Right lobe of liver (tissue), 6 donors: ENCODE measurements at places on chromosomes 6 and 20. TPM values are rescaled to one million over a fixed set of nuclear protein-coding genes. Genes with fewer than 3 reads are reported as not detected.

- no peaks in the 10 kb centered on the region for H3K27me3 ChIP-seq
- H3K4me1 ChIP-seq: no peaks in the 10 kb centered on the region
- DNase-seq: no peak
- no peaks in the 10 kb centered on the region for H3K36me3 ChIP-seq
- no peak overlapping the region for H3K27ac ChIP-seq
- no peak overlapping the region for H3K4me3 ChIP-seq
Observed at GRCh38 chr6:152151920-152152319, 344.4 kb downstream of the ESR1 start.

- no peak overlapping the region for H3K27ac ChIP-seq
- DNase-seq: no peak
- H3K4me3 ChIP-seq: peak overlapping the region; percentile 73
Observed at GRCh38 chr6:52663120-52663935, 7.6 kb upstream of the TMEM14A start.

- no peak overlapping the region for H3K4me3 ChIP-seq
- DNase-seq: no peak
- H3K36me3 ChIP-seq: no peaks in the 10 kb centered on the region
- H3K27ac ChIP-seq: no peak overlapping the region
- H3K4me1 ChIP-seq: no peaks in the 10 kb centered on the region
- no peaks in the 10 kb centered on the region for H3K27me3 ChIP-seq
Observed at GRCh38 chr6:142844065-142844755, 100.8 kb downstream of the HIVEP2 start.

DNA sequence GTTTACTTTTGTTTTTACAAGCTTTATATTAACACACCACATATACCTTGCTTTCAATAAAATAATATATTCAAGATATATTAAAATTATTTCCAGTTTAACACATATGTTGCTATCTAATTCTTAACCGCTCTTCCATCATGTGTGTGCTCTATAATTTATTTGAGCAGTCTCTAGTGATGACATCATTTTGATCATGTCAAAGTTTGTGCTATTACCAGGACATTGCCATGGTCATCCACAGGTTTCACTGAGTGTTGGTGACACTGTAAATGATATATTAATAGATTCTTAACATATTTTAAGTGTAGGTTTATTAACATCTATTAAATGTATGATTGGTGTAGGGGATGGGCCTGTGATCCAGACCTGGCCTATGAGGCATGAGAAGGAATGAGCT, 17.1 kb upstream of the CST4 start:
- H3K36me3 ChIP-seq: no peaks in the 10 kb centered on the region
- no peaks in the 10 kb centered on the region for H3K4me1 ChIP-seq
- no peaks in the 10 kb centered on the region for H3K27me3 ChIP-seq
- no peak overlapping the region for H3K27ac ChIP-seq
- no peak for DNase-seq
- no peak overlapping the region for H3K4me3 ChIP-seq

- peaks cover 7% of the 10 kb centered on the region for H3K4me1 ChIP-seq
- no peak for DNase-seq
- no peaks in the 10 kb centered on the region for H3K27me3 ChIP-seq
- H3K4me3 ChIP-seq: no peak overlapping the region
- H3K27ac ChIP-seq: no peak overlapping the region
Observed at GRCh38 chr6:139395891-139396301, 21.4 kb upstream of the CITED2 start.

DNA sequence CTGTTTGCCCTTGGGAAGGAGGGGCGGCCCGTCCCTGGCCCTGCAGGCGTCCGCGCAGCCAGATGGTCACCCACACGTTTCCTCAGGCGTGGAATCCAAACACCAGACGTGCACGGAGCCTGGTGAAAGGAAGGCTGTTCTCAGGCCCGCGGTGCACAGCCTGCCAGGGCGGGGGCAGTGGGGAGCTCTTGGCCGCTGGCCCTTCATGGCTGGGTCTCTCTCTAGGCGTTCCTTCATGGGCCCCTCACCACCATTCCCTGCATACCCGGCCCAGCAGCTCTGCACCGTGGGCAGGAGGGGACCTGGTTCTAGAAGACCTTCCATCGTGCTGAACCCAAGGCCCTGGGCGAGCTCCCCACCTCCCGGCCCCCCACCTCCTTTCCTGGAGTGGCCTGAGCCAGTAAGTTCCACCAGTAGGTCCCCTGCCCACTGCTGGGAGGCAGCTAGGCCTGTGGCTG, 30.4 kb upstream of the SMOC2 start:
- no peak overlapping the region for H3K4me3 ChIP-seq
- H3K27ac ChIP-seq: no peak overlapping the region
- H3K4me1 ChIP-seq: no peaks in the 10 kb centered on the region
- H3K36me3 ChIP-seq: no peaks in the 10 kb centered on the region

DNA sequence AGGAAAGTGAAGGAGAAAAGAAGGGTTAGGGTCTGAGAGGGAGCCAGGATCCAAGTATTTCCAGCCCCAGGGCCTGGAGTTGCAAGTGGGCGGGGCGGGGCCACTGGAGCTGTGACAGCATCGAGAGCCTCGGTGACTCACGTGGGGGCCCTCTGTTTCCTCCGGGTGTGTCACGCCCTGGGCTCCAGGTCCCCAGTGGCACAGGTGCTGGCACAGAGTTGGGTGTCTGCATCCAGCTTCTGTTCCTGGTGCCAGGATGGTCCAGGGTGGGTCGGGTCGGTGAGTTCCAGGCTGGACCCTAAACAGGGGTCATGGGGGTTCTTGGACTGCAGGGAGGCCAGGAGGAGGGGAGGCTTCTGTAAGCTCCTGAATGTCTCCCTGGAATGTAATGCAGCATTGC, 16.7 kb downstream of the RAET1L start:
- no peaks in the 10 kb centered on the region for H3K36me3 ChIP-seq
- no peak overlapping the region for H3K4me3 ChIP-seq
- no peak overlapping the region for H3K27ac ChIP-seq
- no peaks in the 10 kb centered on the region for H3K4me1 ChIP-seq
- no peak for DNase-seq
- H3K27me3 ChIP-seq: no peaks in the 10 kb centered on the region

DNA sequence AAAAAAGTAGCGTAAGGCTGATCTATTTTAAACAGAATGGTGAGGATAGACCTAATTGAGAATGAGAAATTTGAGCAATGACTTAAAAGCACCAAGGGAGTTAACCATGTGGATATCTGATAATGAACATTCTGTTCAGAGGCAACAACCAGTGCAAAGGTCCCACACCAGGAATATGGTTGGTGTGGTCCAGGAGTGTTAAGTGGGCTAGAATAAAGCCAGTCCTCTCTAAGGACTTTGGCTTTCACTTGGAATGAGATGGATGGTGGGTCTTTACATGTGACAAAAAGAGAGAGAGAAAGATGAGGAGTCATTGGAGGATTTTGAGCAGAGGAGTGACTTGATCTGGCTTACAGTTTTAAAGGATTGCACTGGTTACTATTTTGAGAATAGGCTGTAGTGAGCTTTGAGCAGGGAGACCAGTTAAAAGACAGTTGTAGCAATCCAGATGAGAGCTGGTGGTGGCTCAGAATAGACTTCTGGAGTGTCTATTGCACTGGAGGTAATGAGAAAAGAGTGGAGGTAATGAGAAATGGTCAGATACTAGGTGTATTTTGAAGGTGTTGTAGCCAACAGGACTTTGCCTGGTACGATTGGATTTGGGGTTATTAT, 89.8 kb downstream of the SCAF8 start:
- H3K27ac ChIP-seq: no peak overlapping the region
- peaks cover 11% of the 10 kb centered on the region for H3K36me3 ChIP-seq
- H3K4me3 ChIP-seq: no peak overlapping the region
- H3K4me1 ChIP-seq: no peaks in the 10 kb centered on the region
- DNase-seq: no peak

GRCh38 chr6:77796824-77797809, 144.3 kb downstream of the MEI4 start:
- H3K27me3 ChIP-seq: no peaks in the 10 kb centered on the region
- DNase-seq: no peak
- H3K27ac ChIP-seq: peak overlapping the region; percentile 57
- no peaks in the 10 kb centered on the region for H3K4me1 ChIP-seq

The PSORS1C1 gene
- total RNA-seq: not detected
